ENCODE measurements at places on chromosomes 13 and 19. TPM values are rescaled to one million over a fixed set of nuclear protein-coding genes. Genes with fewer than 3 reads are reported as not detected.

LSR gene
- total RNA-seq = 79.1 TPM

LILRB4 gene
- total RNA-seq = 29.8 TPM

- DNase-seq = no peak
Measured at GRCh38 chr19:52231154-52231910, 38.1 kb upstream of the ZNF766 start.

LILRB1 gene
- 23.6 TPM for total RNA-seq

- DNase-seq = no peak
Measured at GRCh38 chr13:50320271-50320862, 305.1 kb downstream of the KCNRG start.

- DNase-seq = no peak
Measured at GRCh38 chr19:6219586-6220290, 60.0 kb downstream of the MLLT1 start.

DNA sequence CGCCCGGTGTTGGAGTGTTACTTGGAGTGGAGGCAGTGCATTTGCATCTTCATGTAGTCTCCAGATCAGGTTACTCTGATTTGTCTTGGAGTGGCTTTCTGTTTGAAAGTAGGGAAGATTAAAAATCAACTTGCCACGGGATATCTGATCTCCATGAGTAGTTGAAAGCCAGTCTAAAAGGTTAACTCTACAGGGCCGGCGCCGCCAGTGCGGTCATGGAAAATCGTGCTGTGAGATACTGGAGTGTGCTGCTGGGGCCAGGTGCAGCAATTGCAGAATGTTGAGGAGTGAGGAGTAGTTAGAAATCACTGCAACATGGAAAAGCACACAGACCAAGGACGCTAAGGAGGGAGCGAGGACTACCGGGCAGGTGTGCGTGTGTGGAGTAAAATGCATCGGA lies 175.0 kb downstream of the STK24 start:
- no peak for DNase-seq

EFNA2 gene
- total RNA-seq = not detected

ZNF738 gene
- 5.3 TPM for total RNA-seq

GRCh38 chr13:23790577-23791170 lies 98.5 kb downstream of the MIPEP start:
- DNase-seq = no peak

DNA sequence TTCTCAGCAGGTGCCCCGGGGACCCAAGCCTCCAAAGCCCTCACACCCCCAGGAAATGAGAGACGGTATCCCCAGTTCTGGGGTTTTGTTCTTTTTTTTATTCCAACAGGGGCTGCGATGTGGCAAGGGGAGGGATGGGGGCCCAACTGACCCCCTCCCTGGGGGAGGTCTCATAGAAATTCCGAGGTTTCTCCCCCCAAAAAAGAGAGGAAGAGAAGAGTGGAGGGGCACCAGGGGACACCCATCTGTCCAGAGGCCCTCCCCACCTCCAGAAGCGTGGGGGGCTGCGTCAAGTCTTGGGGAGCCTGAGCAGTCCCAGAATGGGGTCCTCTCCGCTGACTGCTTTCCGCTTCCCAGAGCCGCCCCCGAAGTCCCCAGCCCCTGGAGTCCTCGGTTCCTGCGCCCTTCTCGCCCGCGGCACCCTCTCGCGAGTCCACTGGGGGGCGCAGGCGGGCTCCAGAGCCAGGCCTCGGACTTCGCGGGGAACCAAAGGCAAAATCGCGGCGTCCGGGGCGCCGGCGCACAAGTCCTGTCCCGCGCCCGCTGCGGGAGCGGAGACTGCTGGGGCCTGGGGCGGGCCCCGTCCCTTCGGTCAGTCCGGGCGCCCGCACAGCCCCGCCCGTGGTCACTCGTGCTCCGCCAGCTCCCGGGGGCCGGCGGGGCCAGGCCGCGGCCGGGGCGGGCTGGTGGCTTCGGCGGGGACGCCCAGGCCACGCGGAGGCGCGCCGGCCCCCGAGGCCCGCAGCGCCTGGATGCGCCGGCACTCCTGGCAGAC lies 4.4 kb upstream of the ATP1A3 start:
- no peak for DNase-seq

CACNG7 gene
- total RNA-seq = not detected

CYP4F8 gene
- total RNA-seq = 2.1 TPM

GARIN5A gene
- 3.8 TPM for total RNA-seq

- DNase-seq = no peak
Measured at GRCh38 chr13:31848621-31849020, 109.3 kb downstream of the RXFP2 start.

COL4A1 gene
- 242 TPM for total RNA-seq

DNA sequence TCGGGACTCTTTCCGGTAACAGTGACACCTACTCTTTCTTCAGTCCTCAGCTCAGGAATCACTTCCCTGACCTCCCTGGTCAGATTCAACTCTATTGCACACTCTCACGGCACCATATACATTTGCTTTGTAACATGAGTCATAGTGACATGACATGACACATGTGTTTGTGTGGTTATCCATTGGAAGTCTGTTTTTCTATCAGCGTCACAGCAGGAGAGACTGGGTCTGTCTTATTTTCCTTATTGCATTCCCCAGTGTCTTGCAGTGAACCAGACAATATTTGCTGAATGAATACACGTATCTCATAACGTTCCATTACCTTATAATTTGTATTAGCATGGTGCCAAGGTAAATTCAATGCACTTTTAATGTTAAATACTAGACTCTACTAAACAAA lies 102.0 kb downstream of the DCLK1 start:
- DNase-seq = no peak

PNMA8A gene
- total RNA-seq = 1.8 TPM

GRCh38 chr13:27128825-27129627 lies 42.6 kb downstream of the USP12 start:
- DNase-seq = no peak

SBSN gene
- total RNA-seq = not detected

RAB20 gene
- total RNA-seq = 52.4 TPM

DNA sequence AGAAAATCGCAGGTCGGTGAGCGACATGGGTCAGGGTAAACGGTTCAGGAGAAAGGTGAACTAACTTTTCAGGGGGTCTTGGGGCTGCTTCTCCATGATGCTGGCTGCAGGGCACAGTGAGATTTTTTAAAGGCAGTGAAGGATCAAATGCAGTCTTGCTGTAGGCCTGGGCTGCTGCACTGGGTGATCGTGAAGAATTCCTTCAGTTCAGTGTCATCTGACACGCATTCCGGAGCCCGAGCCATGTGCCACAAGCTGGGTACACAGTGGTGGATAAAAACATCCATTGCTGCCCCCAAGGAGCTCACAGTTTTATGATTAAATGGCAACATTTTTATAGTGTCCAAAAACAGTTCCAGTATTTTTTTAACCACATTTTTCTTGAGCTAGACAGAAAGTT lies 56.3 kb upstream of the GPR12 start:
- no peak for DNase-seq

DNA sequence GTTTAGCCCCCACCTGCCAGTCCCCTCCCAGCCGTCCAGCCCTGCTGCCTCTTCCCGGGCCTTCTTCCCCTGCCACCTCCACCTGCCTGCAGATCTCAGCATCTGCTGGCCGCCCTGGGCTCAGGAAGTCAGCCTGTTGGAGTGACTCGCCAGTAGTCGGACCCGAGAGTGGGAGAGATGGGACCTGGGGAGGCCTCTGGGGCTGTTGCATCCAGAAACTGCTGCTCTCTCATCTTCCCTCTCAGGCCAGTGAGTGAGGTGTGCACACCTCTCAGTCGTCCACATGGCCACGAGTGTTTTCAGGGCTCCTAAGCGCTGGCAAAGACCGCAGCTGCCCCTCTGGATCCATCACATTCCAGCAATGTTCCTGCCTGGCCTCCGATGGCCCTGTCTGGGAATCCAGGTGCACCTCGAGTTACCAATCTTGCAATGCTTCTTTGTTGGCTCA lies 151.8 kb upstream of the SOX1 start:
- DNase-seq = no peak

DNA sequence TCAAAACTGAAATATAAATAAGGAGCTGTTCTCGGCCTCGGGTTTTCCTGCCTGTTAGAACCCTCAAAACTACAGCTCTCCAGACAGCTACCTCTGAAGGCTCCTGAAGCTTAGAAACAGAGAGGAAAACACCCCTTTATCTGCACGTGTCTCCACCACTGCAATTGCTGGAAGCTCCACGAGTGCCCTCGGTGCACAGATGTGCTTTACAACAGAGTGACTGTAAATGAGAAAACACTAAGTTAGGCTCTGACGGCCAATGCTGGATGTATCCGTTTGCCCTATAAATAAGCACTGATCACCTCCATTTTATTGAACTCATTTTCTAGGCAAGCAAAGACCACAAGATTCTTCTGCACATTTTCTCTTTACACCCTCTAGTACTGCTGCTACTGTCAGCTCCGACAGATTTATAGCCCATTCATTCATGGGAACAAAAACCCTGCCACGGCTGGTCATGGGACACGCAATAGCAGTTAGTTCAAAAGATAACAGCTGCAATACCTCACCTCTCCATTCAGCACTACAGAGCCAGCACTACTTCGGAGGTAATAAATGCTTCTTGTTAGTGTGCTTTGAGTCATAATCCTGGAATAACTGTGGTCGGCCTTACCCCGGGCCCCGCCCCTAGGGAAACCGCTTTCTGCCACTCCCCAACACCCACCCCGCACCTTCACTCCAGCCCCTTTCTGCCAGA lies 241.1 kb upstream of the ZNF507 start:
- DNase-seq = no peak

- DNase-seq = no peak
Measured at GRCh38 chr13:106391271-106391670, 144.2 kb downstream of the EFNB2 start.

GRCh38 chr19:51772977-51773376 lies 12.0 kb downstream of the FPR2 start:
- DNase-seq = no peak

DNA sequence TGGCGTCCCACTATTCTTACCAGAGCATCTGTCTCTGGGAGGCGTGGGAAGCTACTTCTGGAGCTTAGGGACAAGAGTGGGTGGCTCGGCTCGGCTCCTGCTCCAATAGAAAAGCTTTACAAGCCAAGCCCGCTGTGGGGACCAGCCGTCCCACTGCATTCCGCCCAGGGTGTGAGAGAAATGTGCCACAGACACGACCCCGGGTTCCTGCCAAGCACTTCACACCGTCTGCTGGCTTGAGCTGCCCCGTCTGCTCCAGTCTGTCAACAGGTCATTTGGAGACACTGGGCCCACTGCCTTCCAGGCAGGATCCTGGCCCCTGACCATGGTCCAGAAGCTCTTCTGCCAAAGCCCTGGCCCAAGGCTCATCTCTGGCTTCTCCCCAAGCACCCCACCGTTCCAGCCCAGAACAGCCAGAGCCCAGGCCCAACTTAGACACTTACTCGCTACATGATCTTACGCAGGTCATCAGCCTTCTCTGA lies 6.5 kb upstream of the FKRP start:
- DNase-seq = peak; percentile 70

TMC4 gene
- 48.3 TPM for total RNA-seq

DNA sequence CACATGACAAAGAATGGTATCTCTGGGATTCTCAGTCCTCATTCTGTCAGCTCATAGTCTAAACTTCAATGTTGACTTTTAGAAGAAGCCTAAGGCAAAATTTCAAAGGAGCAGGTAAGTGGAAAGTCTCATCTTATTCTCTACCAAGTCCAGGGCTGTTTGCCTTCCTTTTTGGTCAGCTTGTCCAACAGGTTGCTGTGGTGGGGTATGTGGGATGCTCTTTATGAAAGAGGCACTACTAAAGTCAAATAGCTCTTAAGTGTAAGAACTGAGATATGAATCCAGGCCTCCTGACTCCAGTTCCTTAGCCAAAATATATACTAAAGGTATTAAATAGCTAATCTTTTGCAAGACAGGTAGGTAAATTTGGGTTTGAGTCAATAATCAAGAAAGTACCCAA lies 540.6 kb upstream of the SPRY2 start:
- DNase-seq = no peak

PABPC3 gene
- 0.12 TPM for total RNA-seq

PGLYRP2 gene
- total RNA-seq = not detected

TNFSF13B gene
- 12.2 TPM for total RNA-seq

PEAK3 gene
- 4.5 TPM for total RNA-seq

DNA sequence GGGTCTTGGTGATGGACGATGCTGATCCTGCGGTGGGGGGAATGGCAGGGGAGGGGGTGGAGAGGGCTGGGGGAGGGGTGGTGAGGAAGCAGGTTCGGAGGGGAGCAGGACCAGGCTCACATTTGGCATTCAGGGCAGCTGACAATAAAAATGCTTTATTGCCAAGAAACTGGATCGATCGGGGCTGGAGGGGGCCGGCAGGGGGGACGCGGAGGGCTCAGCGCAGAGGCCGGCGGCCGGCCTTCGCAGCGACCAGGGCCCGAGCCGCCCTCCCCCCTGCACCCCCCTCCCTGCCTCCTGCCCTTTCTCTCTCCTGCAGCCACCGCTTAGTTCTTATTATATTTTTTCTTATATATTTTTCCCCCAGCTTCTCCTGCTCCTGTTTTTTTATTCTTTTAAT lies 18.1 kb upstream of the POU2F2 start:
- no peak for DNase-seq

KCNRG gene
- 1.5 TPM for total RNA-seq

CEACAM8 gene
- not detected for total RNA-seq

PCDH17 gene
- 65.4 TPM for total RNA-seq

Data from upper lobe of right lung (tissue), 1 donor.